Activated CD4-positive, alpha-beta T cell treated with anti-CD3 and anti-CD28 coated beads, Interleukin-2, amount 50 U/mL, for 16 hours (primary cell): ENCODE measurements at places on chromosomes 2 and 18.

DNA sequence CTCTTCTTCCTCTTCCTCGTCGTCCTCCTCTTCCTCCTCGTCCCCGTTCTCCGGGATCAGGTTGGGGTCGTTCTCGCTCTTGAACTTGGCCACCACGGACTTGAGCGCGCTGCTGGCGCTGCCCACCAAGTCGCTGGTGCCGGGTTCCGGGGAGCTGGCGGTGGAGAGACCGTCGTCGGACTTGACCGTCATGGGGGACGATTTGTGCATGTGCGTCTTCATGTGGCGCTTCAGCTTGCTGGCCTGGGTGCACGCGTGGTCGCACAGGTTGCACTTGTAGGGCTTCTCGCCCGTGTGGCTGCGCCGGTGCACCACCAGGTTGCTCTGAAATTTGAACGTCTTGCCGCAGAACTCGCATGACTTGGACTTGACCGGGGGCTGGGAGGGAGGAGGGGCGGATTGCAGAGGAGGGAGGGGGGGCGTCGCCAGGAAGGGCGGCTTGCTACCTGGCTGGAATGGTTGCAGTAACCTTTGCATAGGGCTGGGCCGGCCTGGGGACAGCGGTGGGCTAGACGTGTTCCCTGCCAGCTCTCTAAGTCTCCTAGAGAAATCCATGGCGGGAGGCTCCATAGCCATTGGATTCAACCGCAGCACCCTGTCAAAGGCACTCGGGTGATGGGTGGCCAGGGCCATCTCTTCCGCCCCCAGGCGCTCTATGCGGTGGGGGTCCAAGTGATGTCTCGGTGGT lies 91.9 kb downstream of the BCL11A start:
- DNase-seq, result no peak

GRCh38 chr2:119744335-119744939 lies 15.3 kb upstream of the PTPN4 start:
- no peak for DNase-seq

DNA sequence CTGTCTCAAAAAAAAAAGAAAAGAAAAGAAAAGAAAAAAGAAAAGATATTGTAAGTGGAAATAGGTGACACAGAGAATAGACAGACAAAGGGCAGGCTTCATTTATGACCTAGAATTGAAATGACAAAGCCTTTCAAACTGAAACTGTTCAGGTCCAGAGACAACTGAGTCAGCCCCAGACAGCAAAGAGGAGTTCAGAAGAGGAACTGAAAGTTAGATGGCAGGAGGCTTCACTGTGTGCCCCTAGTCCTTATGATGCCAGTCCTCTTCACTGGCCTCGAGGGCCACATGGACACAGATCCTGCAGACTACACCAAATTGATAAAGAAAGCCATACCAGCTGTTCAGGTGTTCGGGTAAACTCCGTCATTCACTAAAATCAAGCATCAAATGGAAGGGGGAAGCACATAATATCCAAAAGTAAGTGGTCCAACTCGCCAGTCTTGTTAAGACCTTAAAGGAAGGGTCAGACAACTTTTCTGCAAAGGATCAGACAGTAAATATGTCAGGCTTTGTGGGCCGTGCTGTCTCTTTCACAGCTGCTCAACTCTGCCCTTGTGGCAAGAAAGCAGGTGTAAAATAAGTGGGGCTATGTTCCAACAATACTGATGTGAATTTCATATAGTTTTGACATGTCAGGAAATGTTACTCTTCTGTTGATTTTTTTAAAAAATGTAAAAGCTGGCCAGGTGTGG lies 231.9 kb upstream of the MGAT5 start:
- peak; percentile 22 for DNase-seq

- DNase-seq, result no peak
Observed at GRCh38 chr2:7084601-7085000, 167.4 kb downstream of the RNF144A start.

DNA sequence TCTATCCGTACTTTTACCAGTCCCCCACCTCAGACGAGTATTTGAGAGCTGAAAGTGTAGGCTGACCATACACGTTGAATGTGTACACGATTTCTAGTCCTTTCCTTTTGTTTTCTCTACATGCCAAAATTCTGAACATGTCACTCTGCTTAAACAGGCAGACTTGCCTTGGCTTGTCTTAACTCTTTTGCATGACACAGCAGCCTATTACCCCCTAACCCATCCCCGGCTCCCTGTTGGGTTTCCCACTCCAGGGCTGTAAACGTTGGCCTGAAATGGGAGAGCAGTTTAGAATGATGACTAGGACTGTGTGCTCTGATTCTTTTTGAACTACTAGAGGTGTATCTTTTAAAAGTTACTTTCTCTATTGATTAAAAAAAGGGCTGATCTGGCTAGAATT lies 19.1 kb downstream of the MTCL1 start:
- DNase-seq, result no peak

DNA sequence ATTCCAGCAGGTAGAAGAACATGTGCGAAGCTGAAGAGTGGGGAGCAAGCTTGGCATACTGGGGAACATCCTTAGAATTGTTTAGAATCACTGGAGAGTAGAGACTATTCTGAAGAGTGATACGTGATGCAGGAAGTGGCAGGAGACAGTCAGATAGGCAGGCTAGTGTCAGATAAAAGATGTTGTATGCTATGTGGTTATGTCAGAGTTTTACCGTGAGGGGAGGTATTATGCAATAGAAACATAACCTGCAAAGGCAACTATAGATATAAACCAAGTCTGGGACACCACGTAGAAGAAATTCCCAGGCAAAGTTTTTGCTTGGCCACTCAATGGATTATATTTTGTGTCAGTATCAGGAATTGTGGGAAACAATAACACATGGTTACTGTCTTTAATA lies 62.0 kb upstream of the ZSWIM2 start:
- DNase-seq, result no peak

- DNase-seq, result no peak
Observed at GRCh38 chr2:6394276-6394675, 471.4 kb downstream of the CMPK2 start.

DNA sequence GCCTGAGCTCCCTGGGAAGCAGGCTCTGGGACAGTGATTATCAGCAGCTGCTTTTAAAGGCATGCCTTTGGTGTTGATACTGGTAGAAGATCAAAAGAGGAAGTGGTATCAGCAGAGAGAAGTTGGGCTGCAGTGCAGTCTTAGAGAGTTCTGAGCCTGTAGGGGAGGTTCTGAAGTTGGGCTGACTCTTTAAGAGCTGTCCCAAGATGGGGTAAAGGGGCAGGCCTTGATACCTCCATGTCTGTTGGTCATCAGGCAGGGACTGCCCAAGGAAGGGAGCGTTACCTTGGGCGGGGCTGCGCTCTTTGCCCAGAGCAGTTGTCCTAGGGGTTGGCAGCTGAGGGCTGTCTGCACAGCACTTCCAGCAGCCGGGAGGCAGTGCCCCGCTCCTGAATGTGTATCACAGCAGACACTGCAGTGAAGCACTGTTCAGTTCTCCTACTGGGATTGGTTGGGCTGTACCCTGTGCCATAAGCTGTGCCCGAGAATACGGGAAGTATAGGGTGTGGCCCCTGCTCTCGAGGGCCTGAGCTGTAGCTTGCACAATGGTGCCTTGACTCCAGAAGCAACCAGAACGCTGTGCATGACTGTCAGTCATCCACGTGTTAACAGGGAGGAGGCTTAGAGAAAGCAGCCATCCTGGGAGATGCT lies 177.0 kb downstream of the CTIF start:
- DNase-seq, result no peak

GRCh38 chr18:49561289-49562193 lies at the start of gene LIPG:
LIPG (plus strand) TSS chr18:49562057; CDS start chr18:49562309, 252 bp downstream.
- DNase-seq, result peak; percentile 66

GRCh38 chr2:229438430-229439159 lies 167.5 kb upstream of the PID1 start:
- no peak for DNase-seq

DNA sequence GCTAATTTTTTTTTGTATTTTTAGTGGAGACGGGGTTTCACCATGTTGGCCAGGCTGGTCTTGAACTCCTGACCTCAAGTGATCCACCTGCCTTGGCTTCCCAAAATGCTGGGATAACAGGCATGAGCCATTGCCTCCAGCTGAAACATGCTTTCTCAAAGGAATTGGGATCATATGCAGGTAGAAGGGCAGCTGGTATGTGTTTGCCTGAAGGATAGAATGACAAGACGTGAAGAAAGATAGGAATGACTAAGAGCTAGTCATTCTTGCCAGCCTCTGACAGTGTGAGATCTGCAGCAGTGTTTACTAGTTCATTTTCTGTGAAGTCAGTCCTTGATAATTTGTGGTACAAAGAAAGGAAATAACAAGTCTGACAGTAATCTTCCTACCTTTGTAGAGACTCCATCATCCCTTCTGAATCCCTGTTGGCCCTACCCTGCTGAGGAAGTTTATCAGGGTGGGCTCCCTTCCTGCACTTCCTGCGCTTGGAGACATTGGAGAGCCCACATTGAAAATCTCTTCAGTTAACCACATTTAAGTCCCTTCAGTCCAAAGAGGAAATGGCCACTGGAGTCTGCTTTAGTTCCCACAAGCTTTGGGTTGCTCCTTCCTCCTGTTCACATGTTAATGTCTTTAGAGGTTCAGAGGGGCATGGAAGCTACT lies 14.7 kb downstream of the CFLAR start:
- peak; percentile 88 for DNase-seq

GRCh38 chr2:65436824-65437221 lies 4.4 kb upstream of the SPRED2 start:
- DNase-seq, result peak; percentile 87

GRCh38 chr2:39696838-39697237 lies 31.1 kb downstream of the TMEM178A start:
- no peak for DNase-seq

DNA sequence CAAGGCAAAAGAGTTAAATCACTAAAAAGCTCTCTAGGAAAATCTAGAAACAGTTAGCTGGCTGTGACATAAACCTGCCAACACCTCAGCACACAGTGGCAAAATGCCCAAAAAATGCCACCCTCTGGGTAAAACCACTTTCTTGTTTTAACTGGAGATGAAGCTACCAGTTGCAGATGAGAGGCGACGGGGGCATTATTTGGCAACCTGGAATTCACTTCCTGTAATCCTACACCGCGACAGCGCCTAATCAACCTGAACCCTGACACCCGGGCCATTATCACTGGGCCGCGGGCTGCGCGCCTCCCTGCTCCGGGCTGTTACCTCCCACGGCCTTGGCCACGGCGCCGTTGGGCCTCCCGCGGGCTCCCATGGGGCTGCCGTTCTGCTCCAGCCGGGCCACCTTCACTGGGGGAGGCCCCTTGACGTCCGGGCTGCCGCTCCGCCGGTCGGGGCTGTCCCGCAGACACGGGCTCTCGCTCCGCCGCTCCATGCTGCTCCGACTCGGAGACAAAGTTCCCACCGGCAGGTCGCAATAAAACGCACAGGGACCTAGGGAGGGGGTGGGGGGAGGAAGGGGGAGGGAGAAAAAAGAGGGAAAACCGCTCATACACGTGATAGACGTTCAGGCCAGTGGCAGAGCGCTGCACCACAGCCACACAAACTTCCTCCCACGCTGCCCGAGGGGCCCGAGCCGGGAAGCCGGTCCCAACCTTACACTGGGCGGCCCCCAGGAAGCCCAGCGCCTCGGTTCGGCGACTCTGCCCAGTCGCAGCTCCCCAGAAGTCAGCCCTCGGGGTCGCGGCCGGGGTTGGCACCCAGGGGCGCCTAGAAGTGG lies 2.0 kb downstream of the SATB2 start:
- no peak for DNase-seq

GRCh38 chr18:5993938-5994337 lies 98.6 kb upstream of the TMEM200C start:
- no peak for DNase-seq
